A673 (cell line): ENCODE measurements at places on chromosomes 6 and 20. TPM values are rescaled to one million over a fixed set of nuclear protein-coding genes. Genes with fewer than 3 reads are reported as not detected.
A peak's percentile ranks its signal among the peaks of the same experiment; 100 is the strongest.

DNA sequence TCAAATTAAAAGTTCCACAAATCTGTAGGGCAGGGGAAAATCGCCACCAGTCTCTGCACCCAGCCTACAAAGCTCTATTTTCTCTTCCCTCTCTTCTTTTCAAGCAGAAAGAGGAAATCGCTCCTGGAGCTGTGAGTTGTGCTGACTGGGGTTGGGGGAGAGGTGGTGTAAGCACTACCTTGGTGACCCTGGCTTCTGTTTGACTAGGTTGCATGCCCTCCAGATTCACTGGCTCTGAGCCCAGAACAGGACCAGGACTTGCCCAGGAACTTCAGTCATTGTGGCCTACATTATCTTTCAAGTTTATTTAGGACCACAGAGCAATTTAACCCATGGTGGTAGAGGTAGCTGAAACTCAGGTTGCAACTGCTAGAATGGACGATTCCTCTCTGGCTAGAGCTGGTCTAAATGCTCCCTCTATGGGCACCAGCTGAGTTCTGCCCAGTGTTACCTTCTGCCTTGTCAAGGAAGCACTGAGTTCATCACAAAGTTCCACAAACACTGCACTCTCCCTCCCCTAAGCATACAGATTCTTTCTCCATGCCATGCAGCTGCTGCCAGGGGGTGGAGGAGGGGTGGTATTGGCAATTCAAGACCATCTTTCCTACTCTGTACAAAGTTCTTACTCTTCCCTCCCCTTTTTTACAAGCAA, 122.0 kb upstream of the BMP5 start:
- no peak for DNase-seq
- no peak overlapping the region for H3K27ac ChIP-seq
- H3K4me3 ChIP-seq, result no peak overlapping the region
- peaks cover 13% of the 10 kb centered on the region for H3K4me1 ChIP-seq
- no peaks in the 10 kb centered on the region for H3K36me3 ChIP-seq
- H3K27me3 ChIP-seq, result no peaks in the 10 kb centered on the region

DNA sequence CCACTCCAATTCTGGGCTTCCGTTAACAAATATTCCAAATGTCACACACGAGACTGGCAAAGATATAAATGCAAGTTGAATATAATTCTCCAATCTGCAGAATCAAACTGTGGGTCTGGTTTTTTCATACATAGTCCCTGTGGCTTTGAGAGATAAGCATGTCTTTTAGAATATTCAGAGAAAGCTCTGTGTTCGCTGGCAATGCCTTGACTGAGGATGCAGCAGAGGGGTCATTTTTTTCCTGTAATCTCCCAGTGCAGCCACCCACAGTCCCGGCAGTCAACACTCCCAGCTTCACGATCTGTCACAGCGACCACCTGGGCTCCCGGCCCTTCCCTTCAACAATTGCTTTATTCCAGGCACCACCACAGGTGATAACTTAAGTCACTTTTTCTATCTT, 30.5 kb downstream of the MUC22 start:
- H3K27ac ChIP-seq, result no peak overlapping the region
- no peaks in the 10 kb centered on the region for H3K27me3 ChIP-seq
- no peaks in the 10 kb centered on the region for H3K36me3 ChIP-seq
- no peaks in the 10 kb centered on the region for H3K4me1 ChIP-seq

GRCh38 chr6:40710626-40711330, 123.6 kb upstream of the LRFN2 start:
- H3K36me3 ChIP-seq, result no peaks in the 10 kb centered on the region
- H3K27me3 ChIP-seq, result no peaks in the 10 kb centered on the region
- no peaks in the 10 kb centered on the region for H3K4me1 ChIP-seq
- H3K27ac ChIP-seq, result no peak overlapping the region
- no peak overlapping the region for H3K4me3 ChIP-seq

- H3K36me3 ChIP-seq, result no peaks in the 10 kb centered on the region
- no peak overlapping the region for H3K4me3 ChIP-seq
- no peaks in the 10 kb centered on the region for H3K27me3 ChIP-seq
- DNase-seq, result no peak
Measured at GRCh38 chr20:32972181-32973076, 31.8 kb downstream of the SUN5 start.

DNA sequence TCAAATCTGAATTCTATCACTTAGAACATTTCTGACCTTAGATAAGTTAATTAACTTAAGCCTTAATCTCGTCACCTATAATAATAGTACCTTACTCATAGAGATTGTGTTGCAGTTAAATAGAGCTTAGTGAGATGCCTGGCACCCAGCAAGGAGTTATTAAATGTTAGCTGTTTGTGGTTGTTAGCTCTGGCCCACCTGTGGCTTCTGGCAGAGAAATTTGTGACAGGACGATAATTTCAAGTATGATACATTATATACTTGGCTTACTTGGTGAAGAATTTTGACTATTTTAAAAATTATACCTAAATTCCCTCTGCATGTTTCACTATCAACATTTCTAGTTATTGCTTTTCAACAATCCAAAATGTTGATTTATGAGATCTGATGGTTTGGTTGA, 102.9 kb upstream of the CEP162 start:
- no peaks in the 10 kb centered on the region for H3K27me3 ChIP-seq
- H3K36me3 ChIP-seq, result no peaks in the 10 kb centered on the region
- no peaks in the 10 kb centered on the region for H3K4me1 ChIP-seq
- H3K27ac ChIP-seq, result no peak overlapping the region

GRCh38 chr6:119182216-119182803, 103.8 kb upstream of the FAM184A start:
- H3K4me1 ChIP-seq, result no peaks in the 10 kb centered on the region
- H3K27ac ChIP-seq, result no peak overlapping the region
- no peaks in the 10 kb centered on the region for H3K36me3 ChIP-seq
- DNase-seq, result no peak

Gene COL12A1
- total RNA-seq, result 9.3 and 9.5 TPM in 2 replicates

Gene WFDC12
- total RNA-seq, result not detected in 2 replicates

- DNase-seq, result no peak
- no peaks in the 10 kb centered on the region for H3K36me3 ChIP-seq
- no peak overlapping the region for H3K27ac ChIP-seq
- no peak overlapping the region for H3K4me3 ChIP-seq
- H3K27me3 ChIP-seq, result peaks cover 86% of the 10 kb centered on the region
- H3K4me1 ChIP-seq, result peaks cover 15% of the 10 kb centered on the region
Measured at GRCh38 chr20:63004607-63005364, 2.0 kb downstream of the BHLHE23 start.

DNA sequence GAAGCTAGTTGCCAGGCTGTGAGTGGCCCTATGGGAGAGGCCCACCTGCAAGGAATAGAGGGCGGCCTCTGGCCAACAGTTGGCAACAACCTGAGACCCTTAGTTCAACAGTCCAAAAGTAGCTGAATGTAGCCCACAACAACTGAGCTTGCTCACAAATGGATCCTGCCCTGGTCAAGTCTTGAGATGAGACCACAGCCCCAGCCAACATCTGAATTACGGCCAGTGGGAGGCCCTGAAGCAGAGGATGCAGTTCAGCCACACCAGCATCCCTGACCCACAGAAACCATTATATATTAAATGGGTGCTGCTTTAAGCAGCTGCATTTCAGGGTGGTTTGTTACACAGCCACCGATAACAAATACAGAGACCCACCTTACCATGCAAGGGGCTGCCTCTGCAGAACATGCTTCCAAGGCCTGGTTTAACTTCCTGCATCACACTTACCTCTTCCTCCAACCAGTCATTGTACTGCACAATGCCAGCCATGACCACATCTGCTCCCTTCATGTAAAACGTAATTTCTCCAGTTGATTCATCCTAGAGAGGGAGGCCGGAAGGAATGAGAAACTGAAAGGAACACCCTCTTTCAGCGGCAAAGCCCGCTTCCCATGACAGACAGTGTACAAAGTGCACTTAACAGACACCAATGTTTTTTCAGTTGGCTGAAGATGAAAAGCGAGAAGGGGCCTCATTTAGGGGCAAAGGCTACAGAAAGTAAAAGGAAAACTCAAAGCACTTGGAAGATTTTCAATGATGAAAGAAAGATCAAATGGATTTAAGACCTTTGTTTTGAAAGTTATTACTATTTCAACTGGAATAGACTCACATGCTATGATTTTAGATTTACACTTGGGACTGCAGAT, 86.2 kb upstream of the NFATC2 start:
- H3K4me1 ChIP-seq, result peaks cover 35% of the 10 kb centered on the region
- DNase-seq, result no peak
- H3K27me3 ChIP-seq, result no peaks in the 10 kb centered on the region
- no peak overlapping the region for H3K27ac ChIP-seq
- no peak overlapping the region for H3K4me3 ChIP-seq

Gene PACSIN1
- 0.13 TPM in 1 of 2 replicates, not detected in the other for total RNA-seq

Gene SLC16A10
- total RNA-seq, result 6.0 and 7.9 TPM in 2 replicates

GRCh38 chr6:41119508-41119907, 34.6 kb downstream of the TREML1 start:
- H3K27ac ChIP-seq, result no peak overlapping the region
- no peaks in the 10 kb centered on the region for H3K36me3 ChIP-seq
- no peaks in the 10 kb centered on the region for H3K27me3 ChIP-seq
- no peak overlapping the region for H3K4me3 ChIP-seq
- DNase-seq, result no peak
- no peaks in the 10 kb centered on the region for H3K4me1 ChIP-seq

- H3K27ac ChIP-seq, result no peak overlapping the region
- H3K4me1 ChIP-seq, result no peaks in the 10 kb centered on the region
- no peaks in the 10 kb centered on the region for H3K36me3 ChIP-seq
- DNase-seq, result peak; percentile 21
Measured at GRCh38 chr20:46199198-46199597, 81.1 kb downstream of the CD40 start.

- DNase-seq, result peak; percentile 27
- no peak overlapping the region for H3K27ac ChIP-seq
- H3K36me3 ChIP-seq, result no peaks in the 10 kb centered on the region
Measured at GRCh38 chr6:139597771-139598755, 223.6 kb upstream of the CITED2 start.

DNA sequence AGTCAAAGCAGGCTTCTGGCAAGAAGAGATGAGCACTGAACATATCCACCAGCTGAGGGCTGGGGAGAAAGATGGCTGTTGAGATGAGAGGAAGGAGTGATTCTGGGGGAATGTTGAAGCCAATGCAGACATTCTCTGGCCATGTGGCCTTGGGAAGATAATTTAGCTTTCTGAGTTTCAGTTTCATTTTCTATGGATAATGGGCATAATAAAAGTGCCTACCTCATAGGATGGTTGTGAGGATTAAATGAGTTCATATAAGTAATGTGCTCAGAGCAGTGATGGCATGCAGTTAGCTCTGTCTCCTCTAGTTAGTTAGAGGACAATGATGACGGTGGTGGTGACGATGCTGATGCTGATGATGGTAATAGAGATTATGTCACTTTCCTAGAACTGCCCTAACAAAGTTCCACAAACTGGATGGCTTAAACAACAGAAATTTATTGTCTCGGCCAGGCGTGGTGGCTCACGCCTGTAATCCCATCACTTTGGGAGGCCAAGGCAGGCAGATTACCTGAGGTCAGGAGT, 18.5 kb upstream of the KCNK5 start:
- no peaks in the 10 kb centered on the region for H3K36me3 ChIP-seq
- H3K4me3 ChIP-seq, result no peak overlapping the region
- DNase-seq, result no peak
- H3K4me1 ChIP-seq, result no peaks in the 10 kb centered on the region

Gene PAK5
- not detected in 2 replicates for total RNA-seq

Gene CLVS2
- total RNA-seq, result 84.9 and 89.6 TPM in 2 replicates

Gene PGC
- total RNA-seq, result not detected in 2 replicates

GRCh38 chr6:125432963-125433362, 131.2 kb upstream of the HDDC2 start:
- no peak overlapping the region for H3K4me3 ChIP-seq
- no peak overlapping the region for H3K27ac ChIP-seq
- H3K4me1 ChIP-seq, result peaks cover 26% of the 10 kb centered on the region

DNA sequence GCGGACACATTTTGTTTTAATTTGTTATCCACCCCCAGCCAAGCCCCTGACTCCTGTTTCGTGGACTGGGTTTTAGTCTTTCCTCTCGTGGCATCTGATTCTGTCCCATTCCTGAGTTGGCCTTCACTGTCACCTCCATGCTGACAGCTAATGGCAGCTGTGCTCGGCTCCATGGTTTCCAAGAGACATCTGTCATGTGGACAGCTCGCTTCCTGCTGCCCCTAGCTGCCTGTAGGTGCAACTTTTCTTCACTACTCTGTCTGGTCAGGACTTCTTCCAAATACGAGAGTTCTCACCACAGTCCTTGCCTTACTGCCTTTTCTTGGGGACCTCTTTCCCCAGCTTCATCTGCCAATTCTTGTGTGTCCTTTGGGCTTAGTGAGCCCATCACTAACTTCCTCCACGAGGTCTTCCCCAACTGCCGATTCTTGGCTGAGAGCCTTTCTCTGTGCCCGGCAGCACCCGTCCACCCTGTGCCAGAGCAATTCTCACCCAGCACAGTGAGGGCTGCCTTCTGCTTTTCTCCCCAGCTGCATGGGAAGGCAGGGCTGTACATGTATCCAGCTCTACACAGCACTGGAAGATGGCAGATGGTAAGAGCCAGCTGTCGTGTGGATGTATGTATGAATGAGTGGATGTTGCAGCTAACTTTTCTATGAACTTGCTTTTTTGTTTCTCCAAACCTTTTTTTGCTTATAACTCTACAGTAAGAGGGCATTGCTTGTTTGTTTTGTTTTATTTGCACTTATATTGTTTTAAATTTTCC, 140.4 kb downstream of the F13A1 start:
- no peaks in the 10 kb centered on the region for H3K4me1 ChIP-seq
- DNase-seq, result no peak
- no peak overlapping the region for H3K4me3 ChIP-seq
- no peaks in the 10 kb centered on the region for H3K36me3 ChIP-seq
- H3K27me3 ChIP-seq, result peaks cover 31% of the 10 kb centered on the region

GRCh38 chr6:75201021-75201420, 4.8 kb downstream of the COL12A1 start:
- H3K4me1 ChIP-seq, result peaks cover 13% of the 10 kb centered on the region
- no peak overlapping the region for H3K27ac ChIP-seq
- no peak overlapping the region for H3K4me3 ChIP-seq
- H3K36me3 ChIP-seq, result no peaks in the 10 kb centered on the region
- H3K27me3 ChIP-seq, result peaks cover 9% of the 10 kb centered on the region
- DNase-seq, result no peak

DNA sequence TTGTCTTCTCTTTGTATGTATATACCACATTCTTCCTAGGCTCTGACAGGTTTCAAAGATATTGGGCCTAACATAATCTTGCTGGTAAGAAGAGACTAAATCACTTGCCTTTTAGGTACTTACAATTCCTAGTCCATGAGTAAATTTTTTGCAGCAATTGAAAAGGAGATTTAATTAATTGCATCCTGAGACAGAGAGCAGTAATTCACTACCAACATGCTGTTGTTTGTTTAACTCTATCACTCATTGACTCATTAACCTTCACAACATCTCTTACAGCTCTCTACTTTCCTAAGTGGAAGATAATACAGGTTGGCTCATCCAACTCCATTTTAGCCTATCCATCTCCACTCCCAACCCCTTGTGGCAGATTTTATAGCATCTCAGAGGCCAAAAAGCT, 280.4 kb downstream of the ALDH8A1 start:
- H3K27ac ChIP-seq, result no peak overlapping the region
- H3K4me3 ChIP-seq, result no peak overlapping the region
- no peak for DNase-seq
- peaks cover 19% of the 10 kb centered on the region for H3K4me1 ChIP-seq
- H3K27me3 ChIP-seq, result no peaks in the 10 kb centered on the region
- H3K36me3 ChIP-seq, result no peaks in the 10 kb centered on the region

- H3K4me3 ChIP-seq, result no peak overlapping the region
- DNase-seq, result no peak
- no peak overlapping the region for H3K27ac ChIP-seq
Measured at GRCh38 chr20:40317156-40317790, 371.8 kb downstream of the MAFB start.
